ENCODE measurements at places on chromosomes 13 and 19.

DNA sequence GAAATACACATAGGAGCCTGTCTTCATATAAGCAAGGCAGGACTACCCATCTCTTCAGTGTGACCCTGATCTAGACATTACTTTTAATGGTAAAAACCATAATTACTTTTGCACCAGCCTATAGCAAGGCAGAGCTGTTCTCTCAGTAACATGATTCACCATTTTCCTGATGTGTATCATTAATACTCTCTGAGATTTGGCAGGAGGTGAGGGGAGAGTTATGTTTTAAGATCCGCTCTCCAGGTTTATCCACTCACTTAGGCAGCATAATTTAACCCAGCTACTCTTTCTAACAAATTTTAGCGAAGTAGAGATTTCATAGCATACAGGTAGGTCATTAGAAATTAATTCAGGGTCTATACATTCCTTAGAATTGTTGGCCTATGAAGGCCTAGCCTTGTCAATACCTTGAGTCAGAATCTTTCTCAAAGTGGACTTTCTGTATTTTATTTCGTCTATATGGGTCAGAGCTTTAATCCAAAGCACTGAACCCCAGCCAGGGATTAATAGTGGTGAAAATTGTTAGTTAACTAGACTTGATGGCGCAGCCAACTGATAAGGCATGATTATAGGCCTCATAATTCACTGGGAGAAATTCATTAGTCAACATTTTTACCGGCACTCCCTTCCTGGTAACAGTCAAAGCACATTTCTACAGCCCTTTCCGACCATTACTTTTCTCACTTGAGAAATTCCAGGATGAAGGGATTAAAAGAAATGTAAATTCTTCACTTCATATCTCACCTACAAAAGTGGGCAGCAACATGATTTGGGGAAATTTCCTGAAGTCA is 955.1 kb downstream of the DIAPH3 start:
- DNase-seq, result no peak

- DNase-seq, result no peak
These were observed 4.3 kb upstream of the LATS2 start for GRCh38 chr13:21065686-21066085.

- no peak for DNase-seq
These were observed 1591.0 kb upstream of the SLC10A2 start for GRCh38 chr13:104657196-104657595.

GRCh38 chr13:101579281-101579802 is 126.9 kb downstream of the ITGBL1 start:
- peak; percentile 10 for DNase-seq

DNA sequence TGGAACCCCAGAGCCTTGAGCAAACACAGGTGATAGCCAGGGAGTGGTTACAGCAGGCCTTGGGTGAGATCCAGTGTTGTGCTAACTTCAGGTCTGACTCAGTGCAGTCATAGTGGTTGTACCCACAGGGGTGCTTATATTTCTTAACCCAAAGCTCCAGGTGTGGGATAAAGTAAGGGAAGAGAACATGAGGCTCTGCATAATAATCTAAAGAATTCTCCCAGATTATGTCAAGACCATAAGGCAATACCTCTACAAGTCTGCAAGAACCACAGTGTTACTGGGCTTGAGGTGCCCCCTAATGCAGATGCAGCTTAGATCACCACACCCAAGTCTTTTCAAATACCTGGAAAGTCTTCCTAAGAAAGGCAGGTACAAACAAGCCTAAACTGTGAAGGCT is 485.4 kb downstream of the RFC3 start:
- DNase-seq, result no peak

GRCh38 chr13:51015973-51016372 is 95.1 kb downstream of the C13orf42 start:
- no peak for DNase-seq

- no peak for DNase-seq
These were observed 3.7 kb downstream of the MBD3L1 start for GRCh38 chr19:8835877-8836276.

DNA sequence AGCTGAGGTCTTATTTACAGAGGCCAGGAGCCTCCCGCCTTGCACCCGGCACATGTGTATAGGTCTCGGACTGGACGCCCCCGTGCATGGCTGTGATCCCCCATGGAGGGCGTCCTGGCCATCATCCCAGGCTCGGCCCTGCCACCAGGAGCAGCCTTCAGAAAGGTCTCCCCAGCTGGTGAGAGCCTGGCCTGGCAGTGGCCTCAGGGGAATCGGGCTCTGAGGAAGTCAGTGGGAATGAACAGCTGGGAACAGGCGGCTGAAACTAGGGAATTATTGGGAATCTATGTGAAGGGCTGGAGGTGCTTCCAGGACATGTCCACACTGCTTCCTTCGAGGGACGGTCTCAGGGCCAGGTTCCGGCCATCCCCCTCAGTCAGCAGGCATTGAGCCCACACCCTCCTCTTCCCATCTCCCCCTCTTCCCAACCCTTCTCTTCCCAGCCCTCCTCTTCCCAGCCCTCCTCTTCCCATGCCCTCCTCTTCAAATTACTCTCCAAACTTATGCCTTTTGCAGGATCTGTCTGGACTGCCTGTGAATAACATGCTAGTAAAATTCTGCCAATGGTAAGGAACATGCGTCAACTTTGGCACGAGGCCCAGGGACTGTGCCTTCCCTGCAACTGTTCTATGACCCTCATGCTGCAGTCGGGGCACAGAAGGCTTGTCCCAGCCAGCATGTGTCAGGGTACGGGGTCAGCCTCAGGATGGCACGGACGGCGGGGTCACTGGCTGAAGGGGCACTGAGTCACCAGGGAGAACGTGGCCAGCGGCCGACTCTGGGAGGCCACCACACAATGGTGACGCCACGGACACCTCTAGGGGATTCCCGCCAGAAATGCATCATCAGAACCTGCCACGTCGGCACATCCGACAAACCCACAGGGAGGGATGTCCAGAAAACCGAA is 24.2 kb upstream of the C13orf46 start:
- no peak for DNase-seq

GRCh38 chr13:104408733-104409132 is 1342.5 kb upstream of the SLC10A2 start:
- DNase-seq, result no peak

DNA sequence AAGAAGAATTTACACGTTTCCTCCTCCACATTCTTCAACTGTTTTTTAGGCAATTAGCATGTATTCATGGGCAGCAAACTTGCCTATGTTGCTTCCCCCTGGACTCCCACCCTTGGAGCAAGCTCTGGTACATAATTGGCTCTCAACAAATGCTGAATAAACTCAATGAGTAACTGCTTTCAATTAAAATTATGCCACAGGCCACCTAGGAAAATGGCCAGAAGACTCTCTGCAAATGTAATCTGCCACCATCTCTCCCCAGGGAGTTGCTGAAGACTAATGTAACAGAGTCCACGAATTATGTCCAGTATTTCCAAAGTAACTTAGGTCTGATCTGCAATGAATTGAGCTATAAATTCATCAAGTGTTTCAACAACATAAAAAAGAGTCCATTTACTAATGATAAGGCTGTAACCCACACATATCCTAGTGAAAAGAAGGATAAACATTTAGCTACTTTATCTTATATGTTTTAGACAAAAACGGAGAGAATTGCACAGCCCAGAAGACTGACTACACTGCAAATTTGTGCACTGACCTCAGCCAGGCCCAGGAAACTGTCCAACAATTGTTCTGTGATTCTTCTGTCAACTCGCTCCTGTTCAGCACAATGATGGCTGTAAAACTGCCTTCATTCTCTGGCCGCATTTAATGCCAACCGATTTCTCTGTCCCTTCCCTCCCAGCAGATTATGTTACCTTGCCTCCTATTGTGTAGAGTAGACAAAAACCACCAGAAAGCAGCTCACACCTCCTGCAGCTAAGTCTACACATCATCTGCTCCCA is 808.6 kb upstream of the ARGLU1 start:
- no peak for DNase-seq

- no peak for DNase-seq
These were observed 45.6 kb downstream of the CELF5 start for GRCh38 chr19:3269916-3270671.

GRCh38 chr13:48731957-48732569 is 78.3 kb downstream of the CYSLTR2 start:
- no peak for DNase-seq

DNA sequence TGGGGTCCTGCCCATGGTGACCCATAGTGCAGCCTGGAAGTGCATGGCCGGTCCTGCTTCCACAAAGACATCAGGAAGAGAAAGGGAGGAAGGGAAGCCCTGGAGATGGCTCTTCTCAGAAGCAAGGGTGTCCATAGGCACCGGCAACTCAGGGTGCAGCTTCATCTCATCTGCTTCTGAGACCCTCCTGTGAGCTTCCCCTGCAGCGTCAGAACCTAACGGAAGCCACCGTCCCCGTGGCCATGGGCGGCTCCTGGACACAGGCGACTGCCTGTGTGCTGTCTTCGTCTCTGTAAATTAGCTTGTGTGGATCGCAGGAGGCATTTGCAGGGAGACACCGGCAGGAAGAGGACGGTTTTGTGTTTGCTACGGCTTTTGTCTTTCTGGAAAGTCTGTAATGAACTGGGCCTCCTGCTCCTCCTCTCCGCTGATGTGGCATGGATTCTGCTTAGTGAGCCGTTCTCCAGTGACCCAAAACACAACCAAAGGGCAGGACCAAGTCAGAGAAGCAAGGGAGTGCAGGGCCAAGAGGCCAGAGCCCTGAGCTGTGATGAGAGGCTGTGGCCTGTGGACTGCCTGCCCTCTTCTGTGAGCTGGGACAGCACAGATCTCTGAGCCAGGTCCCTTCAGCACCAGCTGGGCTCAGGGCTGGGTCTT is 2.5 kb downstream of the ATP4B start:
- DNase-seq, result no peak

DNA sequence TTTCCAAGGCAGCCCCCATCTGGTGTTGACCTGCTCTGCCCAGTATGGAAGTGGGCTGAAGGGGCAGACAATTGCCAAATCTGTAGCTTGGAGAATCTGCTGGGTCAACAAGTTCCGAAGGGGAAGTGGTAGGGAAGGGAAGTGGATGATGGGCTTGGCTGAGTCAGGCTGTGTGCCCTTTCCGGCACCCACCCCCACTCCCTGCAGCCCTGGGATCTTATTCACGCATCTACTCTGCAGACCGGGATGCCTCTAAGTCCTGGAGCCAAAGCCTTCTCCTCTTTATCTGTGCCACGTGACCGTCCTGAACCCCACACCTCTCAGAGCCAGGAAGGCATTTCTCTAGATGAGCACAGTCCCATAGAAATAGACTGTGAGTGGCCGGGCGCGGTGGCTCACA is 7.5 kb upstream of the C5AR2 start:
- no peak for DNase-seq

DNA sequence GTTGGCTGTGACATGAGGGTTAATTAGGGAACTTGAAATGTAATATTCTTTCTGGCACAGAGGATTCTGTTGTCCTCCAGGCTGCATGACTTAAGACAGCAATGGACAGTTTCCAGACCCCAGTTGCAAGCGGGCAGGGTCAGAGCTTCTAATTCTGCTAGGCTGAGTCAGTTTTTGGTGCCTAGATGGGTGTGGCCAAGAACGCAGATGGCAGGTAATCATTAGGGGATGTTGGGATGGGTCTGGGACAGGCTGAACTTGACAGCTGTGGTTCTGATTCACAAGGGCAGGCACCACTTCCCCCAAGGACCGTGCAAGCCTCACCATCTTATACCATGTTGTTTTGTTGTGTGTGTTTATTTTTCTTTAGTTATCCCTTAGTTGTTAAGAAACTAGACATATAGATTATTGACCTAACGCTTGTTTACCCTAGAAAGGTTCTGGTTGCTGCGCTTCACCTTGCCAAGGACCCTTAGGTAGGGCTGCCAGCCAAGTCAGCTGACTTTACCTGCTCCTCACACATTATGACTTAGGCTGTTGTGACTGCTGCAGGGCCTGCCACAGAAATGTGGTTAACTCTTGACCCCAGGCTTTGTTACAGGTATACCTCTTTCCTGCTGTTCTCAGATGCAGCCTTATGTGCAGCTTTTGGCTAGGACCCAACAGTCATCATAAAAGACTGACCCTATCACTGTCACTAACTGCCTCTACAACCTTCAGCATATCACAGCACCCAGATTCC is 117.7 kb upstream of the KLF12 start:
- DNase-seq, result no peak

DNA sequence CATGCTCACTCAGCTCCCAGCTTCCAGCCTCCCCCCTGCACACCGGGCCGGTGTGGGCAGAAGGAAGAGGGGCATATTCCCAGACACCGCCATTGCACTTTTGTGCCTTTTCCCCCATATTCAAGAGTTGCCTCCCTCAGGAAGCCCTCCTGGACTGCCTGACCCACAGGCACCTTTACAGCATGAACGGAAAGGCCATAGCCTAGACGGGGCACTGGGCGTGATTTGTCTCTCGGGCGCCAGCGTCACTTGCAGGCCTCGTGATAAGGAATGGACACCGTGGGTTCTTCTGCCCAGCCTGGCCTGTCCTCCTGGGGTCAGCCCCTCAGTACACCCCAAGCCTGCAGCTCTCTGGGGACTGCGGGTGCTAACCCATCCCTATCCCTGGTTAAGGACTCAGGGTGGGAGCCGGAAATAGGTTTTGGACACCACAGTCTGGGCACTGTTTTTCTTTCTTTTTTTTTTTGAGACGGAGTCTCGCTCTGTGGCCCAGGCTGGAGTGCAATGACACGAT is 933 bp upstream of the UQCR11 start:
- no peak for DNase-seq

- no peak for DNase-seq
These were observed 145.7 kb downstream of the ABCC4 start for GRCh38 chr13:95155504-95155903.

DNA sequence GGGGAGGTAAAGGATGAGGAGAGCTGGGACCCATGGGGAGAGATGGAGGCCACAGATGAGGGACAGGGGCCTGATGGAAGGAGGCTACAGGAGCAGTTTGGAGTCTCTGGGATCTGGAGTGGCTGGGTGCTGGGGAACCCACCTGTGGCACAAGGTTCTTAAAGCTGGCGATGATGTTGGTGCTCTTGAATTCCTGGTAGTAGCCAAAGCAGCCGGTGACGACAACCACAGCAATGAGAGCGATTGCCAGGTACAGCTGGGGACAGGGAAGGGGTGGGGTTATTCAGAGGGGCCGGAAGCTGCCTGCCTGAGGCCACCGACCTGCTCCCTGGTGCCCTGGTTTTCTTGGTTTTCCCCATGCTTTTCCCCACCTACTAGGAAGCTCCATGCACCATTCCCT is 2.8 kb downstream of the ATP4A start:
- DNase-seq, result no peak

GRCh38 chr19:3645726-3646125 is 19.1 kb upstream of the CACTIN start:
- DNase-seq, result no peak

DNA sequence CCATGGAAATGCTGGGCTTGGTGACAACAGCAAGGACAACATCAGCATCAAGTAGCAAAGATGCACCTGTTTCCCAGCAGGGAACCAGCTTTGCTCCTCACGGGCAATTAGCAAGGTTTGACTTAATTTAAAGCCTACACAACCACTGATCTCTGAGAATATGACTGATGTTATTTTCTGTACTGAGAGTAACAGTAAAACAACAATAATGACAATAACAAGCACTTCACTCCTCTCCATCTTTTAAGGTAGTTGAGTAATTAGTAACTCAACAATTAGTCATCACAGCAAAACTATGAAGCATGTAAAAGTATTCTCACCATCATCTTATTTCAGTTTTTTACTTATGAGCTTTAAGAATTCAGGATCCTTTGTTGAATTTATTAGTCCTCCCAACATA is 37.3 kb downstream of the ENOX1 start:
- no peak for DNase-seq

GRCh38 chr13:65168026-65168425 is 2062.1 kb downstream of the PCDH9 start:
- no peak for DNase-seq

GRCh38 chr13:103056008-103056407 is 10.2 kb downstream of the SLC10A2 start:
- DNase-seq, result no peak

- no peak for DNase-seq
These were observed 151.3 kb downstream of the LMO7 start for GRCh38 chr13:75787249-75787928.
